ENCODE measurements at places on chromosomes 1 and 21. TPM values are rescaled to one million over a fixed set of nuclear protein-coding genes. Genes with fewer than 3 reads are reported as not detected.
A peak's percentile ranks its signal among the peaks of the same experiment; 100 is the strongest.

CLCA1 gene
- not detected for total RNA-seq

DNA sequence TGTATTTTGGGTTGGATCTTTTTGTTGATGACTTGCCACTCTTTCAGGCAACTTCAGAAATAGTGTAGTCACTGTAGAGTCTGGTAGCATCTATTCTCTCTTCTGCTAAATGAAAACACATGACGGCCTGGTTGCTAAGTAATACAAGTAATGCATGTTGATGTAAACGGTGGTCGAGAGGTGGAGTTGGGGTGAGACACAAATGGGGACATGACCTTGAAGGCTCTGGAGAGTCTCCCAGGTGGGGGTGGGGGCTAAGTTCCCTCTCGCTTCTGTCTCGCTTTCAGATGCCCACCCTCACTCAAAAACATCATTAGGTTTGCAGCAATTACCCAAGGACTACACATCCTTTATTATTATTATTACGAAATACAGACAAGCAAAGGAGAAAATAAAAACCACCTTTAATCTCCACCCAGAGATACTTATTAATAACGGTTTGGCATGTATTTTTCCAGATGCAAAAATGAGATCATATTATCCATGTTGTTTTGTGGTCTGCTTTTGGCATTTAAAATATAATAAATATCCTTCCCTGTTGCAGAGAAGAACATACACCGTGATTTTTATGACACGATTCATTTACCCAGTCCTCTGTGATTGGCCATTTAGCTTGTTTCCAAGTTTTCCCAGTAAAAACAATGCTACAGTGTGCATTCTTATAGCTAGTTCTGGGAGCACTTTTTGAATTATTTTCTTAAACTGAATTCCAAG is 138.1 kb downstream of the MIS18A start:
- H3K4me3 ChIP-seq, result no peak overlapping the region
- no peak overlapping the region for H3K27ac ChIP-seq
- H3K36me3 ChIP-seq, result no peaks in the 10 kb centered on the region
- H3K4me1 ChIP-seq, result peaks cover 2% of the 10 kb centered on the region

- peaks cover 65% of the 10 kb centered on the region for H3K4me1 ChIP-seq
- no peak for DNase-seq
- no peaks in the 10 kb centered on the region for H3K27me3 ChIP-seq
- H3K27ac ChIP-seq, result peak overlapping the region; percentile 60
- peaks cover 15% of the 10 kb centered on the region for H3K36me3 ChIP-seq
Observed at GRCh38 chr1:159941591-159942560, 3.5 kb downstream of the IGSF9 start.

DNA sequence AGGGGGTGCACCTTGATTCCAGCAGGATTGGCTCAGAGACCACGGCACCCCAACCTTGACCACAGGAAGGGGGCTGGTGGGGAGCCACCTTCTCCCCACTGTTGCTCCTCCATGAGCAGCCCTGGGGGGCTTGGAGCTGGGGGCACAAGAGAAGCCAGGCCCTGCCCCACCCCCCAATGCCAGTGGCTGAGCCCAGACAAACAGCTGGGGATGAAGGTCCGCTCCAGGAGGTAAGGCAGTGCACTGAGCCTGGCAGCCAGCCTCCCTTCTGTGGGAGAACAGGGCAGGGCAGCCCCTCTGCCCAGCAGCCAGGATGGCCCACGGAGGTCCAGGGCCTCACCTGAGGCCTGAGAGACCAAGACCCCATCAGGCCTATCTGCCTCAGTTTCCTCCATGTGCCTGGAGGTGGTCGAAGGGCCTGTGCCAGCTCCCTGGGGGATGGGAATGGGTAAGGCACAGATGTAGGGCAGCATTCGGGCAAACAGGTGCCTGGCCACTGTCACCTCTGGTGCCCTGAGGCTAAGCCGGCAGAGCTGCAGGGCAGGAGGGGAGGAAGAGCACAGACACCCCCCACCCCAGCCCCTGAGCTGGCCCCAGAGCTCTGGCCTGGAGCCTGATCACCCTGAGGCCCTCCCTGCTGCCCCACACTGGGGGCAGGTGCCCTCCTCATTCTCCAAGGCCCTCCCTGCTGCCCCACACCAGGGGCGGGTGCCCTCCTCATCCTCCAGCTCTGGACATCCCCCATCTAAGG is 7.1 kb downstream of the ITGB2 start:
- peaks cover 42% of the 10 kb centered on the region for H3K27me3 ChIP-seq
- H3K36me3 ChIP-seq, result no peaks in the 10 kb centered on the region
- no peak for DNase-seq
- no peak overlapping the region for H3K27ac ChIP-seq
- H3K4me3 ChIP-seq, result no peak overlapping the region

DNA sequence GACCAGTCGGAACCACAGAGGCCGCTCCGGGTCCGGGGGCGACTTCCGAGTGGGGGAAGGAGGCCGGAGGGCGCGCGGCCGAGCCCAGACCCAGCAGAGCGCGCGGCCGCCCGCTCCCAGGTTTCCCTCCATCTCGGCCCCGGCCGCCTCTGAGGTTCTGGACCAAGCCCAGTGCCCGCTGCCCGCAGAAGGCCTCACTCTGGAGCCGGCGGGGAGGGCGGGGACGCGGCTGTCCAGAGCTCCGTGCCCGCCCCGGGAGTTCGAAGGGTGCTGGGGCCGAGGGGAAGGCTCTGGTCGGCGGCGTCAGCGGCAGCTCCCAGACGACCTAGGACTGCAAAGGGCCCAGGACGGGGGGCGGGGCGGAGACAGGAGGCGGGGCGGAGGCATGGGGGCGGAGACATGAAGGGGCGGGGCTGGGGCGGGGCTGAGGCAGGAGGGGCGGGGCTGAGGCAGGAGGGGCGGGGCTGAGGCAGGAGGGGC is 48.0 kb upstream of the SLC19A1 start:
- peak overlapping the region; percentile 45 for H3K4me3 ChIP-seq
- peak; percentile 55 for DNase-seq
- no peaks in the 10 kb centered on the region for H3K4me1 ChIP-seq
- no peaks in the 10 kb centered on the region for H3K36me3 ChIP-seq

Measured in progenitor cell of endocrine pancreas (in vitro differentiated cells).